ENCODE measurements at places on chromosomes 7 and 10. TPM values are rescaled to one million over a fixed set of nuclear protein-coding genes. Genes with fewer than 3 reads are reported as not detected.

Gene COMMD3
- 69.3 TPM for total RNA-seq

Gene HOXA4
- total RNA-seq, result 3.2 TPM

DNA sequence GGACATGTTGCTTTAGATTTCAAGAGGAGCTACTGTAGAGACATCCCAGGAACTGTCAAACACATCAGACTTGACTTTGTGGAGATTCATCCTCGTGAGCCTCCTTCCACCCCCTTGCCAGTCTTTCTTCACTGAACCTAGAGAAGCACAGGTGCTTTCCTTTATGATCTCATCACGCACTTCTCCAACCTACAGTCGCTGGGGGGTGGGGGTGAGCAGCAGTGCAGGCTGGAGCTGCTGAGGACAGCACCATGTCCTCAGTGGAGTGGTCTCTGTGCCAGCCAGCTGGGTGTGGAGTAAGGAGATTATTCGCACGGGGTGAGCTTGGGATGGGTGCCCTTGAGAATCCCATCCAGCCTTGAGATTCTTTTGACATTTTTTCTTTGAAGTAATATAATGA is 88.1 kb downstream of the VOPP1 start:
- peaks cover 7% of the 10 kb centered on the region for H3K4me1 ChIP-seq
- H3K4me3 ChIP-seq, result no peak overlapping the region
- no peaks in the 10 kb centered on the region for H3K27me3 ChIP-seq

Gene RAMP3
- total RNA-seq, result 6.2 TPM

DNA sequence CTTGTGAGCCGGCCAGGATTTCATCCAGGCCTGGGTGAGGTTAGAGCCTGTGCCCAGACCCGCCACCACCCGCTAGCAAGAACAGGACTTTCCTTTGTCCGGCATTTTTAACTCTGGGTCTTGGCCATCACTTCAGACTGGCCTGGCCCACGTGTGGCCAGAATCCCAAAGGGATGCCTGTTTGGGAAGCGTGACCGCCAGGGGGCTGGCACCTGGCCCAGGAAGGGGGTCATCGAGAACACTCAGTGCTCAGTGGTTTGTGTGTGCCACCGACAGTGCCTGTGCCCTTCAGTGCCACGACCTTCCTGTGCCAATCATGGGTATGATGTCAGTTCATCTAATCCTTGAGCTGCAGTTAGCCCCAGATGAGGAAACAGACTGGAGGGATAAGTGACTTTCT is 85.0 kb downstream of the ZMIZ1 start:
- peaks cover 98% of the 10 kb centered on the region for H3K4me1 ChIP-seq
- no peak for DNase-seq
- no peak overlapping the region for H3K27ac ChIP-seq
- H3K27me3 ChIP-seq, result no peaks in the 10 kb centered on the region
- H3K36me3 ChIP-seq, result peaks cover 12% of the 10 kb centered on the region
- H3K4me3 ChIP-seq, result no peak overlapping the region

DNA sequence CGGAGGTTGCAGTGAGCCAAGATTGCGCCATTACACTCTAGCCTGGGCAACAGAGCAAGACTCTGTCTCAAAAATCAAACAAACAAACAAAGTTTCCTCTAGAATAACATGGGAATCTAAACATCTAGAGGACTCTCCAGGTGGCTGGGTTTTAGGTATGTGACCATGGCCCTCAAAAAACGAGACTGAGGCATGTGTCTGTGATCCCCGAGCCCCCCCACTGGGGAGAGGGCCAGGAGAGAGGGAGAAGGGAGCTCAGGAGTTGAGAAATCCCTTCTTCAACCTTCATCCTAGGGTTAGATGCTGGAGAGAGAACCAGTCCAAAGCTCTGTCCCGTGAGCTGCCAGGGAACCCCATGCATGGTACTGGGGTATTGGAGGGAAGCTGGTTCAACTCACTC is 188.0 kb upstream of the LYZL2 start:
- H3K27ac ChIP-seq, result peak overlapping the region; percentile 96
- H3K36me3 ChIP-seq, result no peaks in the 10 kb centered on the region
- H3K4me3 ChIP-seq, result no peak overlapping the region
- H3K4me1 ChIP-seq, result peaks cover 86% of the 10 kb centered on the region
- DNase-seq, result no peak

Gene CACNB2
- total RNA-seq, result 1.3 TPM

DNA sequence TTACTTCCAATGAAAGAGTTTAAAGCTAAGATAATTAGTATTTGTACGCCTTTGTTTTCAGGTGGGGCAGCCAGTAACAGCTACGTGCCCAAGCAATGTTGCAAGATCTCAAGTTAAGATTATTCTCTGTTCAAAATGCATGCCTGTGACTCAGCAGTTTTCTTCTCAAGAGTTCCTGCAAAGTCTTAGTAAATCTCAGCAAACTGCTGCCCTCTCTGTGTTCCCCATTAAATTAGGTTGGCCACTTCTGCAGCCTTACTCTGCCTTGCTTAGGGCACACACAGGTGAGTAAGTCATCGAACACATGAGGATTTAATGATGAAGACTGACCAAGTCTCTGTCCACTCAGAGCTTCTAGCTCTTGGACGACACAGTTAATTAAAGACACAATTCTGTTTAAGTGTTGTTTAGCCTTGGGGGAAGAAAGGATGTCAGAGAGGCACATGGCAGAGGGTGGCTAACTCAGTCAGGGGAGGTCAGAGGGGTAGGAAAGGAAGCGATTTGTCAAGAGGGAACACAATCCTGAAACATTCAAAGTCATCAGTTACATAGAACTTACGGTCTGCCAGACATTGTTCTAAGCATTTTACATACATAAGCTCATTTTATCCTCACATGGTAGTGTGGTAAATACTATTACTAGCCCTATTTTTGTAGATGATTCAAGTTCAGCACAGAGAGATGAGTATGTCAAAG is 20.2 kb upstream of the SLC35G1 start:
- no peaks in the 10 kb centered on the region for H3K27me3 ChIP-seq
- H3K27ac ChIP-seq, result no peak overlapping the region
- no peaks in the 10 kb centered on the region for H3K4me1 ChIP-seq
- no peak for DNase-seq
- no peak overlapping the region for H3K4me3 ChIP-seq

Gene LRRC72
- not detected for total RNA-seq

Gene AGR2
- total RNA-seq, result 7.2 TPM

DNA sequence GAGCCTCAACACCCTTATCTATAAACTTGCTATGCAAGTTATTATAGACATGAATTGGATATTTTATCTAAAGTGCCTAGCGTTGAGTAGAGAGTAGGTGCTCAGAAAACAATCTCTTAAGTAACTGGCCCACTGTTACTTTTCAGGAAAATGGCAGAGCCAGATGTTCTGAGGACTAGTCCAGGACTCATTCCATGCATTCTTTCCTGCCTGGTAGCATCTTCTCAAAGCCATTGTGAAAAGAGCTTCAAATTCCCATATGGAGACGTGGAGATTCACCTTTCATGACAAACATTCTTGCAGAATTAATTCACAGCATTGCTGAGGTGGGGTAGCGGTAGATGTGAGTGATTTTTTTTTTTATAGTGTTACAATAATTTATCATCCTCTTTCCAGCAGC is 35.9 kb upstream of the ITPRID1 start:
- H3K27ac ChIP-seq, result no peak overlapping the region
- DNase-seq, result no peak
- no peaks in the 10 kb centered on the region for H3K4me1 ChIP-seq

GRCh38 chr10:128869101-128869749 is 597.8 kb upstream of the MGMT start:
- no peaks in the 10 kb centered on the region for H3K36me3 ChIP-seq
- DNase-seq, result peak; percentile 69
- H3K4me3 ChIP-seq, result no peak overlapping the region

Gene CADPS2
- 11.3 TPM for total RNA-seq

Gene NUP42
- total RNA-seq, result 31.7 TPM

Gene OR13A1
- total RNA-seq, result not detected

DNA sequence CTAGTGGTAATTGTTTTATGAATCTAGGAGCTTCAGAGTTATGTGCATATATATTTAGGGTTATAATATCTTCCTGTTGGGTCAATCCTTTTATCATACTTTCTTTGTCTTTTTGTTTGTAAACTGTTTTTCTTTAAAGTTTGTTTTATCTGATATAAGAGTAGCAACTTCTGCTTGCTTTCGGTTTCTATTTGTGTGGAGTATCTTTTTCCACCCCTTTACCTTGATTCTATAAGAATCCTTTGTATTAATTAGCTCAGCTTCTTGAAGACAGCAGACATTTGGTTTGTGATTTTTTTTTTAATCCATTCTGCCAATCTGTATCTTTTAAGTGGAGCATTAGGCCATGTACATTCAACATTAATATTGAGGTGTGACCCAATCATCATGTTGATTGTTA is 9.3 kb downstream of the CASP7 start:
- H3K27ac ChIP-seq, result no peak overlapping the region
- H3K36me3 ChIP-seq, result peaks cover 14% of the 10 kb centered on the region
- DNase-seq, result no peak
- H3K4me3 ChIP-seq, result no peak overlapping the region
- H3K27me3 ChIP-seq, result no peaks in the 10 kb centered on the region
- no peaks in the 10 kb centered on the region for H3K4me1 ChIP-seq

Data from muscle of leg (tissue), 16 donors.